Activated CD4-positive, alpha-beta memory T cell treated with anti-CD3 and anti-CD28 coated beads, Interleukin-2, amount 10 ng/mL, durations not matched to agents 7 days and 5 days (primary cell): ENCODE measurements at places on chromosomes 4 and X. TPM values are rescaled to one million over a fixed set of nuclear protein-coding genes. Genes with fewer than 3 reads are reported as not detected.

VCX2 gene
- not detected for total RNA-seq

PRIMPOL gene
- 23.4 TPM for total RNA-seq

ARHGEF9 gene
- 23.9 TPM for total RNA-seq

MAGED4 gene
- 1.2 TPM for total RNA-seq

MAGED4B gene
- total RNA-seq = 2.9 TPM
